Activated naive CD8-positive, alpha-beta T cell treated with anti-CD3 and anti-CD28 coated beads, Interleukin-2, amount 10 ng/mL, durations not matched to agents 7 days and 5 days (primary cell): ENCODE measurements at places on chromosomes 2 and 18.
A peak's percentile ranks its signal among the peaks of the same experiment; 100 is the strongest.

GRCh38 chr2:29518010-29518409 is 402.8 kb downstream of the CLIP4 start:
- DNase-seq: no peak

DNA sequence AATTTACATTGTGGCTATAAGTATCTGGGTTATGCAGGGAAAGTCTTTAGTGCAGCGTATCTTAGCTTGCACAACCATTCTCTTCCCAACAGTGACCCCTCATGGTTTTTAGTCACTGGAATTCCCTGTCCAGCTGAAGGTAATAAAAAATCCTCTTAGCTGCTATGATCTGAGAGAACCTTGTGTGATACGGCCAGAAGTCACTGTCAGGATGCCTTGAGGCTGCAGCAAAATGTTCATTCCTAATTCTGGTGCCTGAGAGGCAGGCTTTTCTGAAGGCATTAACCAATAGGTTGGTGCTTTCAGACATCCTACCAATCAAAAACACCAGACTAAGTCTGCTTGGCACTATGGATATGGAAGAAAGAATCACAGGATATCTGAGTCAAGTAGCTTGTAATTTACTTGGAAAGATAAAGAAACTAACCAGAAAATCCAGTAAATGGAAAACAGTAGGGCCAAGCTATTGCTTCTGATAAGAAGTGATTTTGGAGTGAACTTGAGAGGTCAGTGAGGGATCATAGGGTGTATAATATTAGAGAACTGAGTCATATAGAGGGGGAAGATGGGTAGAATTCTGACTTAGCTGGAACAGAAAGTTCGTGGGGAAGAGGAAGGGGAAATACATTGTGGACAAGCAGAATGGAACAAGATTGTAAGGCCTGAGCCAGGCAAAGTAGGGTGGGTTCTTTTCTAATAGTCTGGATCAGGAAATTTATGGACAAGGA is 89.0 kb upstream of the SLC14A2 start:
- no peak for DNase-seq

GRCh38 chr2:201257956-201258665 is 2.2 kb upstream of the CASP8 start:
- peak; percentile 80 for DNase-seq

- no peak for DNase-seq
Measured at GRCh38 chr18:11500153-11501122, 109.0 kb upstream of the SLC35G4 start.

GRCh38 chr2:60899892-60900249 is 18.5 kb downstream of the REL start:
- DNase-seq: no peak

DNA sequence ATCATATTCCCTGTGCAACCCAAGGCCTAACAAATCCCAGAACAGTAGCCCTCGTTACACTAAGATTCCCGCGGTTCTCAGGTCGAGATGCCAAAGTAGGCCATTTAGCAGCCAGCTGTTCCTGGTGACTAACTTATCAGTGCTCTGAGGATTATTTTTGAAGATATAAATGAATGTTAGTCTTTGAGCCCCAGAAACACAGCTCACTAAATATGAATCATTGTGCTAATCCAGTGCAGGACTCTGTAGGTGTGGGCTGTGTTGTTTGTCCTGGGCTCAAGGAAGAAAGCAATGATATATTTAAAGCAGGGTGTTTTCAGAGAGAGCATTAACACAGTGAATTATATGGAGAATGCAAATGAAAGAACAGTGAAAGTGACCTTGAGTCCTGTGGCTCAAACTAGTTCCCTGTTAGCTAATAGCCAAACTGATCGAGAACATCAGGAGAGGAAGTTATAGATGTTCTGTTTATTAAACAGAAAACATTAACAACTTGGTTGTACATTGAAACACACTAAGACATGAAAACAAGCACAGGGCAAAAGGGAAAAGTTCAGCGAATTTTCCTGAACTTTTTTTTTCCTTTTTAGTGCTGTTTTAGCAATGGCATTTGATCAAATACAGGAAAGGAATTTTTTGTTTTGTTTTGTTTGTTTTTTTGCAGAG is 228.3 kb downstream of the RNF152 start:
- DNase-seq: no peak
